ENCODE measurements at places on chromosomes 2 and 18.

GRCh38 chr2:32416519-32416918 lies 59.7 kb downstream of the BIRC6 start:
- DNase-seq, result no peak

GRCh38 chr2:215594766-215595165 lies 158.9 kb upstream of the FN1 start:
- DNase-seq, result no peak

DNA sequence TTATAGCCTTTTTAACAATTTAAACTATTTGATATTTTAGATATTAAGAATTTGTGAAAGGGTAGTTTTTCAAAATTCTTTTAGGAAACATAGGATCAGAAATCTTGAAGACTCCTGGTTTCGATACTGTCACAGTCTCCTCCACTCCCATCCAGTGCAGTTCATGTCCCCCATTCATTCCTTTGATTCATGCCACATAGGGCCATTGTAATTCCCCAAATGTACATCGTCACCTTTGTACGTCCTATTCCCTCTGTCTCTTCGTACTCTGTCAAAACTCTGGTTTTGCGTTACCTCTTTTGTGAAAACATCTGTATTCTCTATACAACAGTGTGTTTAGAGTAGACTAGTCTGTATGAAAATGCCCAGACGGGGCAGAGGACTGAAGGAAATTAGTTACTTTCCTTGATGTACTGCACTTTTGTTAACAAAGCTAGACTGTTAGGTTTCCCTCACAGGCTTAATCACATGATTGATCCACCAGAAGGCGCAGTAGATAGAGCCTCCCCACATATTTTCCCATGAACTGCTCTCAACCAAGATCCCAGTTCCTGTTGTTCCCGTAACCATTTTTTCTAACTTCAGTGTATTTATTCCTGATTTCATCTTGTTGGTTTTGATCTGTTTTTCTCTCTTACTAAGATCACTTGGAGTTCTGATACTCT lies 2.5 kb downstream of the MRPL35 start:
- no peak for DNase-seq

DNA sequence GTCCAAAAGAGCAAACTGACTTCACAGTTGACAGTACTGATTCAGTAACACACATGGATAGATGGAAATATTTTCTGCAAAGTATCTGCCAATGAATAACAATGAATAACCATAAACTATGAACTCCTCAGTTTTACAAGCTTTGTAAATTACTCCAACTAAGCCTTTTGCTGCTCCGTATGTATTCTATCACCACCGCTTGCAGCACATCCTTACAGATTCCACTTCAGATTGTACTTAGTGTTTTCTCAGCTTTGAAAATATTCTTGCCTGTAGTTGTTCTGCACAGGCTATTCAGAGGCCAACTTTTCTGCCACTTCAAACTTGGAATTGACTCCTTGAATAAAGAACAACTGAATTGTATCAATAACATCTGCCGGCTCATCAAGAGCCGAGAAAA lies 36.2 kb downstream of the TLK1 start:
- no peak for DNase-seq

DNA sequence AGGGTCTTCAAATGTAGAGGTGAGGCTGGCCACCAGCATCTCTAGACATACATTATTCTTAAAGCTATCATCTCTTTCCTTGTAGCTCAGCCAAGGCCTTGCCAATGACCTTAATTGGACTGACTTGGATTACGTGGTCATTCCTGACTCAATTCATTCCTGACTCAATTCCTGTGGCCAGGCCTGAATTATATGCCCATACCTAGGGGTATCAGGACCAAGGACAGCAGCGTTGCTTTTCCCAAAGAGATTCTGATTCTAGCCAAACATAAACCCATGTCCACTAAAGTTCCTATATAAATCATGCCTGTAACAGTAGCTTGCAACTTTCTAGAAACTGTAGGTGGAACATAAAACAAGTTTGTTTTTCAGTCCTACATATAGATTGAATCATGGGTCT lies 231.7 kb downstream of the ARL6IP6 start:
- DNase-seq, result no peak

DNA sequence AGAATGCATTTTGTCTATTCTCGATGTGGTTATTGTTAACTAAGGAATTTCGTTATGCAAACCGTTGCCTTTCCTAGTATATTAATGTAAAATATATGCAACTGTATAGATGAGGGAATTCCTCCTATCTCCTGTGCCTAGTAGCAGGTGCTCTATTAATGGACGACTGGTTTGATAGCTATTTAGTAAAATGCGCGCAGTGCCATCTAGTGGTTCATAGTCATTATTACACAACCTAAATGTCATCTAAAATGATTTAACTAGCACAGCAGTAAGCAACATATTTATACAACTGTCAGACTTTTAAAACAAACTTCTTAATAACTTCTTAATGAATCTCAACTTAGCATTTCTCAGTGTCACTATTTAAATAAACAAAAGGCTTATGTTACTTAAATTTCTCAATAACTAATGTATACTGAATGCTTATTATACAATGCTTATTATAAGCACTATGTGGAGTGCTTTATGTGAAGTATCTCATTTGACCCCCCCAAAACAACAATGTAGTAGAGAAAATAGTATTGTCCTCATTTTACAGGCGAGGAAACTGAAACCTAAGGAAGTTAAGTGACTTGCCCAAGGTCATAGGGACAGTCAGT lies 77.9 kb downstream of the DTNA start:
- DNase-seq, result no peak

DNA sequence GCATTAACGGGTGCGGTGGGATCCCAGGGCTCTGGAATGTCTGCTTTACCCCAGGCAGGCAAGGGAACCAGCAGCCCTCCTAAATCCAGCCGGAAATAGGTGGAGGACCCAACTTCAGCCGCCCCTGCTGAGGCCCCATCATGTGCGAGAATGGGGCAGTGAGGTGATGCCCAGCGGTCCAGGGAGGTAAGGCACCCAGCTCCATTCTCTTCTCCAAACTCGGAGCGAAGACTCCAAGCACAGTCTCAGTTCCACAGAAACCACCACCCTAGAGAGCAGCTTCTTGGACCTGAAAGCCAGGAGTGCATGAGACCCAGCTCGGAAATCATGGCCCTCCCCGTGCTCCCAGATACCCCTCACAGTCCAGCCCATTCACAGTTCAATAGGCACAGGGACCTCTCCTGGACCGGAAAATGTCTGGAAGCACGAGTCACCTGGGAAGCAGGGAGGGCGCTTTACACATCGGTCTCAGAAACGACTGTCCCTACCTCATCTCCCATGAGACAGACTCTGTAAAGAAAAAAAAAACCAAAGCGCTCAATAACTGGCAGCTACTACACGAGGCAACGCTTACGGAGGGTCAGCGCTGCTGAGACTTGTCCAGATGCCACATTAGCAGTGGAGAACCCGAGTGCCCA lies 2.0 kb downstream of the SDC1 start:
- no peak for DNase-seq

DNA sequence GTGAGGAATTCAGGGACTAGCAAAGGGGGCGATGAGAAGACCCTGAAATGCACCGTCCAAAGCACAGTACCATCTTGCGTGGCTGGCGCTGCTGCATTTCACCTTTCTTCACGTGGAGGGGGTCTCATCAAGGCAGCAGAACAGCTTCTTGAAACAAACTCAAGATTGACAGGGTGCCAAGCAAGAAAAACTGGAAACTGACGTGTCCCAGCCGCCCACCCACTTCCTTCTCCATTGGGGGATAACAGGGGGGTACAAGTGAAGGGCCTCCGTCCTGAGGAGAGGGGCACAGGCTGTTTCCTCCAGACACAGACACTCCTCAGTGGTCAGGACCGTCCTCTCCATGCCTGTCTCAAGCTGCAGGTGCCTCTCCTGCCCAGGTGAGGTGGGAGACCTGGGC lies 32.5 kb downstream of the HDAC4 start:
- DNase-seq, result no peak

Measured in stimulated activated naive CD4-positive, alpha-beta T cell treated with Interleukin-2 at 50 U/mL for 16 hours (primary cell).